ENCODE measurements at places on chromosomes 16 and 17.
A peak's percentile ranks its signal among the peaks of the same experiment; 100 is the strongest.

GRCh38 chr16:89700100-89700648 is 1.3 kb downstream of the SPATA2L start:
- DNase-seq, result peak; percentile 78

DNA sequence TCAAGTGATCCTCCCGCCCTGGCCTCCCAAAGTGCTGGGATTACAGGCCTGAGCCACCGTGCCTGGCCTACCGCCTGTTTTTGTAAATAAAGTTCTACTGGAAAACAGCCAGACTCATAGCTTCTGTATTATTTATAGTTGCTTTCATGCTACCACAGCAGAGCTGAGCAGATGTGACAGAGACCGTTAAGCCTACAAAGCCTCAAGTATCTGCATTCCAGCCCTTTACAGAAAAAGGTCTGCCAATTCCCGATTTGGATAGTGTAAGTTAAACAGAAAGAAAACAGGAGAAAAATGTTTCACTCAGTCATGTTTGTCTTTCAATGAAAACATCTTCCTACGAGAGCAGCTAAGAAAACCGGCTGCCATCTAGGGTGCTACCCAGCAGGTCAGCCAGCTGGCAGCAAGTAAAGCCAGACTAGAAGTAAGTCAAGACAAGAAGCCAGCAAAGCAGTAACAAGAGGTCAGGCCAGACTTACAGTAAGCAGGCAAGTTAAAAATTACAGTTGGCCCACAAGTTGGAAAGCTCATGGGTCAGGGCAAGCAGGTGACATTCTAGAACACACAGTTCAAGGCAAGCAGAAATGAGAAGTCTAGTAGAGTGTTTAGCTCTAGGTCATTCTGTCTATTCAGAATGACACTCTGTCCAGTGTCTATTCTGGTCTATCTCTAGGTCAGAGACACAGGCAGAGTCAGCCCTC is 17.7 kb downstream of the NCBP3 start:
- DNase-seq, result no peak

- no peak for DNase-seq
Measured at GRCh38 chr17:78101112-78101511, 27.4 kb downstream of the TMC6 start.

DNA sequence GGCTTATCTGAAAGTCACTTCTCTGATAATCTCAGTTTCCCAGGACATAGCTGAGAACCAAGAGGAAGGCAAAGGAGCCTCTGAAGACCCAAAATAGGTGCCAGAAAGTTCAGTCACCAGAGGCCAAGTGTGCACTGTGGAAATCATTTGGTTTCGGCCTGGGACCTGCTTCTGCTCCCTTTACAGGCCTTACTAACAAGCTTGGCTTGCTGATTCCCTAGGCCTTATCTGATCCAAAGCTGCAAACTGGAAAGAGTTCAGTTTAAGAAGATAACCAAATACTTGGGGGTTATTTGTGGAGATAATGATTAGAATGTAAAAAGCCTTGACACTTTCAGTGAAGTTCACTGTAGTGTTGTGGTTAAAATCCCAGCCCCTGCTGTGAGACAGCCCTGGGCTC is 17.0 kb downstream of the ITGA3 start:
- DNase-seq, result no peak

GRCh38 chr17:7122381-7122780 is 7.8 kb upstream of the ASGR2 start:
- no peak for DNase-seq

- DNase-seq, result no peak
Measured at GRCh38 chr17:71926746-71927398, 193.9 kb upstream of the SOX9 start.

GRCh38 chr16:55754056-55754455 is 78.8 kb downstream of the CES1 start:
- no peak for DNase-seq

GRCh38 chr17:46082257-46082656 is 83.2 kb downstream of the STH start:
- no peak for DNase-seq

- no peak for DNase-seq
Measured at GRCh38 chr17:71395901-71396300, 724.9 kb upstream of the SOX9 start.

GRCh38 chr16:77613095-77613494 is 109.2 kb upstream of the NUDT7 start:
- no peak for DNase-seq

GRCh38 chr16:66131156-66131807 is 235.2 kb upstream of the CDH5 start:
- DNase-seq, result no peak

GRCh38 chr17:74383141-74383540 is 15.8 kb downstream of the GPR142 start:
- DNase-seq, result no peak

DNA sequence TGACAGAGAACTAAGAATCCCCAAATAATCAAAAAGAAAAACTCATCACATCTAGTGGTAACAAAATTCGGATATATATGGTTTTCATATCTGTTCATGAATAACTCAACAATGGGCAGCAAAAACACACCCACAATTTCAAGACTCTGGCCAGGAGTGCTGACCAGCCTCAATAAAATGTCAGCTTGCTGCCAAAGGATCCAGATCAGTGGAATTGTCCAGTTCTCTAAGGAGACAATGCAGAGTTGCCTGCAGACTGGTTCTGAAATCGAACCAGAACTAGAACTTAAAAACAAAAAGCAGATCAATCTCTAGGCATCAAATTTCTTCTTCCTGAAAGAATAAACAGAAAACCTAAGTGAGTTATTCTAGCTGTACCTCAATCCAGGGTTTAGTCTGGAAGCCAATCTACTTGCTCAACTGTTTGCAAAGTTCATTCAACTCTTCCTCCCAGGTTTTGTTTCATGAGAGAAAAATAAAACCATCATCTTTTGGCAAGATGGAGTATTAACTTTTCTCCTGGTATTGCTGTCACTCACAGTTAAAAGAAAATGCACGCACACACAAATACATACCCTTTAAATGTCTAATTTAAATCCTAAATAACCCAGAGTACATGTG is 61.0 kb downstream of the CFDP1 start:
- DNase-seq, result no peak

DNA sequence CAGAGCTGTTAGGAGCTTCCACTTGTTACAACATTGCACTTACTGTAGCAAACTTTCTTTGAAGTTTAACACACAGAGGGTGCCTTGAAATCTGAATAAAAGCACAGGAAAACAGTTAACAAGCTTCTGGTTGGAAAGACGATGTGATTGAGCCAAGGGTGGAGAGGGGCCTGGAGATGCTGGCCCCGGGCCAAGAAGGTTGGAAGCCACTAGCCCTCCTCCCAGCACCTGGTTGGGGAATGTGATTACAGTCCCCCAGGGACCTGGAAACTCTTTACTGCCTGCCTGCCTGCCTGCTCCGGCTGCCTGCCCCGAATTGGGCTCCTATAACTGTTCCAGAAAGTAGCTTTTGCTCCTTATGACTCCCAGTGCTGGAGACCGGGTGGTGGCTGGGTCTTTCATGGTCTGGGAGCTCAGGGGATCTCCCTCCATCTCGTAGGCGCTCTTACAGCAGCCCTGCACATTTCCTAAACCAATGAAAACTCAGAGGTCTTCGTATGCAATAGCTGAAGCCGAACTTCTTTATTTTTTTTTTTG is 48.0 kb upstream of the ZFHX3 start:
- DNase-seq, result no peak

DNA sequence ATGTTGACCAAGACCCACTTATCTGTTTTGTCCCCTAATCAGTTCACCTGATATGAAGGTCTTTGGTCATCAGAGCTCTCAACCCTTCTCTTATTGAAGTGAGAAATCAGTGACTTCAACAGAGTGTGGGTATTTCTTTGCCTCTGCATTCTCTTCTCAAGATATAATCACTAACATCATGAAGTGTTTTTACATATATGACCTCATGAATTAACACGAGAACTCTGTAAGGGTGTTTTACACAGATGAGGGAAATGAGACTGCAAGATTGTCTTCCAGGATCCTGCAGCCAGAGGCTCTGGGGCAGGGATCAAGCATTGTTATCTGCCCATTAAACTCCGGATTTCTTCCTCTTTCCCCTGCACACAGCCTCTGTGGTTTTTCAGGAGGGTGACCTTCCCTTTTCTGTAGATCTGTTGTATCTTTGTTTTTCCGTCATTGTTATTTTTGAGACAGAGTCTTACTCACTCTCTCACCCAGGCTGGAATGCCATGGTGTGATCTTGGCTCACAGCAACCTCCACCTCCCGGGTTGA is 22.7 kb downstream of the LCMT1 start:
- DNase-seq, result no peak

- DNase-seq, result no peak
Measured at GRCh38 chr17:82959242-82959930, 119.6 kb upstream of the ZNF750 start.
